ENCODE measurements at places on chromosomes 2 and 18. TPM values are rescaled to one million over a fixed set of nuclear protein-coding genes. Genes with fewer than 3 reads are reported as not detected.
A peak's percentile ranks its signal among the peaks of the same experiment; 100 is the strongest.

GRCh38 chr2:1685078-1685956 lies 59.0 kb downstream of the PXDN start:
- DNase-seq: no peak
- no peaks in the 10 kb centered on the region for H3K4me1 ChIP-seq
- H3K27me3 ChIP-seq: no peaks in the 10 kb centered on the region
- H3K36me3 ChIP-seq: no peaks in the 10 kb centered on the region
- H3K27ac ChIP-seq: no peak overlapping the region

DNA sequence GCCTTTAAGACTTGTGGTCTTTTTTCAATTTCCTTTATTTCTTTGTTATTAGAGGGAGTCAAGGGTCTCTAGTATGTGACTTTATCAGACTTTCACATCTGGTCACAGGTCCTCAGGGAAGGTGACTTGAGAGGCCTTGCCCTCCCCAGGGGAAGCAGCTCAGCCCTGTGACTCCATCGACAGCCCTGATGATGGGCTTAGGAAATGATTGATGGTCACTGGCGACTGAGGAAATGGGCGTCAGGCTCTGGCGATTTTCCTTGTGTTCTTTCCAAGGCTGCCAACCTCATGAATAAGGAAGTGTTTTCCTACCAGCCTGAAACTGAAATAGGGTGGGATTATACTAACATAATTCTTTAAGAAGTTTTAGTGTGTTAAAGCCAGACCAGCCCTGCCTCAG lies 21.1 kb downstream of the SERPINE2 start:
- no peaks in the 10 kb centered on the region for H3K4me1 ChIP-seq
- no peaks in the 10 kb centered on the region for H3K27me3 ChIP-seq
- DNase-seq: no peak
- no peak overlapping the region for H3K27ac ChIP-seq
- H3K36me3 ChIP-seq: no peaks in the 10 kb centered on the region

- H3K36me3 ChIP-seq: peaks cover 5% of the 10 kb centered on the region
- no peaks in the 10 kb centered on the region for H3K27me3 ChIP-seq
- H3K27ac ChIP-seq: peak overlapping the region; percentile 31
- H3K4me3 ChIP-seq: no peak overlapping the region
These were observed 1.5 kb upstream of the MPPE1 start for GRCh38 chr18:11909591-11910026.

DNA sequence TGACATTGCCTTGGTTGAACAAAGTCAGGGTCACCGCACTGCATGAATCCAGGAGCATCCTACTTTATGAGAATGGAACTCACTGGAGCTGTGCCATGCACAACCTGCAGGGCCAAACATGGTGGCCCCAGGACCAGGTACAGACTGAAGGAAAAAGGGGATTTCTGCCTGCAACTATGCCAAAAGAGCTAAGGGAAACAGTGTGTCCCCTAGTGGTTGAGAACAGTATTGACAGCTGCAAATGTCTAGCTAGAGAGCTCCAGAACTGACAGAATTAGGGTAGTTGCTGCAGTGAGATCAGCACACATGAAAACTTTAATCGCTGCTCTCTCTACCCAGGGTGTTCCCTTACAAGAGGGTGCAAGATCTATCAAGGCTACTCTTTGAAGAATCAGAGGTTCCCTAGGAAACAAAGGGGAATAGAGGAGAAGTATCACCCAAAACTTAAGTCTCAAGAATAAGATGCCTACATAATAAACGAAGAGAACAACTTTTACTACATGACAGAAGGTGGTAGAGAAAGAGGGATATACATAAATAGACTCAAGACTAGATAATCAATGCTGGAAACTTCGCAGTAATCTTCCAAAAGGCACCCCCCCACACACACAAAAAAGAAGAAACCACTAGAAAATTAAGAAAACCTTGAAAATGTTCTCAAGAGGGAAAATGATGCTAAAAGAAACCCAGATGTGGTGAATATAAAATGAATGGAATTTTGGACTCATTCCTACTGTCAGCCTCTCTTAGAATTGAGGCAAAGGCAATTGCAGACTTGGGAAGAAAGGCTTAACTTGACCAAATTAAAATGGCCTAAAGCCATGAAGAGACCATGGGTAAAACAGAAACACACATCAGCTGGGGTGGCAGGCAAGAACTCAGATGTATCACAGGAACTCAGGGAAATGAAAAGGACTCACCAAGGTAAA lies 43.6 kb upstream of the IHH start:
- H3K36me3 ChIP-seq: no peaks in the 10 kb centered on the region
- H3K27ac ChIP-seq: no peak overlapping the region
- DNase-seq: peak; percentile 41
- no peaks in the 10 kb centered on the region for H3K27me3 ChIP-seq
- H3K4me3 ChIP-seq: no peak overlapping the region

GRCh38 chr2:121063471-121063870 lies 221.5 kb downstream of the TFCP2L1 start:
- H3K4me1 ChIP-seq: no peaks in the 10 kb centered on the region
- no peak overlapping the region for H3K4me3 ChIP-seq
- no peaks in the 10 kb centered on the region for H3K36me3 ChIP-seq
- no peak for DNase-seq
- H3K27ac ChIP-seq: no peak overlapping the region

The SLC14A1 gene
- 3.9 TPM for polyA plus RNA-seq

The SERPINB3 gene
- 47.5 TPM for polyA plus RNA-seq

The SLC4A5 gene
- 2.5 TPM for polyA plus RNA-seq
